Activated CD8-positive, alpha-beta memory T cell treated with anti-CD3 and anti-CD28 coated beads for 4 hours (primary cell): ENCODE measurements at places on chromosomes 2 and 18.

DNA sequence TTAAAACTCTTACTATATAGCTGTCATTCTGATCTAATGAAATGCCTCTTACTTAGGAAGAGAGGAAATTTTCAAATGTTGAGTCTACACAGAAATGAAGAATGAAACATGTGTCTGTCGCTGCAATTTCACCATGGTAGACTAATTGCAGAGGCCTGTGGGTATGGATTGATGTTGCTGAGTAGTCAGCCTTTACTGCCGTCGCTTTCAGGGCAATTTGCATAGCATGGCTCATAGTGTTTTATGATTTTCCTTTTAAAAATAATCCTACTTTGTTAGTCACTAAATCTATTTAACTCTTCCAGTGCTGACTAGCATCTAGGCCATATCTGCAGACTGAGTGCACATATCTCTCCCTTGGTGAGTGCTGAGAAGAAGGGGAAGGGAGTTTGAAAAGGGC is 819.2 kb downstream of the SATB2 start:
- no peak for DNase-seq

- no peak for DNase-seq
These were observed 31.5 kb upstream of the COLEC12 start for GRCh38 chr18:532018-532417.

DNA sequence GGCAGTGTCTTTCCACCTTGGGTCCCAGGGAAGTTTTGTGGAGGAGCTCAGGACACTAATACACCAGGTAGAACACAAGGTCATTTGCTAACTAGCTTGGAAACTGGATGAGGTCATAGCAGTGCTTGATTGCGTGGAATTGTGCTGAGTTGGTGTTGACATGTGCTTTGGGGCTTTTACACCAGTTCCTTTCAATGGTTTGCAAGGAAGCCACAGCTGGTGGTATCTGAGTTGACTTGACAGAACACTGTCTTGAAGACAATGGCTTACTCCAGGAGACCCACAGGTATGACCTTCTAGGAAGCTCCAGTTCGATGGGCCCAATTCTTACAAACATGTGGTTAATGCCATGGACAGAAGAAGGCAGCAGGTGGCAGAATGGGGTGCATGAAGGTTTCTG is 5.9 kb downstream of the CTLA4 start:
- no peak for DNase-seq

- no peak for DNase-seq
These were observed 37.1 kb downstream of the SLC25A52 start for GRCh38 chr18:31723639-31723989.

GRCh38 chr2:122100346-122100745 is 344.9 kb downstream of the TSN start:
- no peak for DNase-seq

DNA sequence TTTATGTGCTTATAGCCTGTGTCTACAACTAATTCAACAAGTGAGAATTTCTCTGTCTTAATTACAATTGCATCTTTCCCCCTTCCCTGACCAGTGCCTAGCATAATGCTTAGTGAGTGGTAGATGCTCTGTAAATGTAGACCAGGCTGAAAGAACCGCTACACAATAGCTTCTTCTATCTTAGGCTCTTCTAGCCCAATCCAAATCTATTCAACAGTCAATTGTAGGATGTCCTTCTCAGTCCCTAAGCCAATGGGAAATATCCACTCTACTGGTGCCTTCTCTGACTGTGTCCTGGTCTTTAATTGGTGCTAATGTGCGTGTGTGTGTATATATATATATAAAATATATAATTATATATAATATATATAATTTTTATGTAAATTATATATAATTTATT is 34.1 kb upstream of the GCC2 start:
- DNase-seq, result no peak

DNA sequence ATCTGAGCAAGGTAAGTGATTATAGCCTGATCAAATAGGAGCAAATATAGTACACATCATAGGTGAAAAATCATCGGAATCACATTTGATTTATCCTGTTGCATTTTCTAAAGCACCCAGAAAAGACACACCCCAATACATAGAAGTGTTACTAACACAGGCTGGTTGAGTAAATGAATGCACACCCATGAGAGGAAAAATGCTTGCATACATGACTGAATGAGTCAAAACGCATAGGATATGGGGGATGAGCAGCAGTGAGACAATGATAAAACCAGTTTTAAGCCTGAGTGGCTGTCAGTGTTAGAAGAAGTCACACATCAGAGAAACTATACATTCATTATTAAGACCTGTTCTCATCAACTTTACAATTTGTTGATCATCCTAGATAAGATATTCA is 449.6 kb upstream of the CDH20 start:
- DNase-seq, result no peak

DNA sequence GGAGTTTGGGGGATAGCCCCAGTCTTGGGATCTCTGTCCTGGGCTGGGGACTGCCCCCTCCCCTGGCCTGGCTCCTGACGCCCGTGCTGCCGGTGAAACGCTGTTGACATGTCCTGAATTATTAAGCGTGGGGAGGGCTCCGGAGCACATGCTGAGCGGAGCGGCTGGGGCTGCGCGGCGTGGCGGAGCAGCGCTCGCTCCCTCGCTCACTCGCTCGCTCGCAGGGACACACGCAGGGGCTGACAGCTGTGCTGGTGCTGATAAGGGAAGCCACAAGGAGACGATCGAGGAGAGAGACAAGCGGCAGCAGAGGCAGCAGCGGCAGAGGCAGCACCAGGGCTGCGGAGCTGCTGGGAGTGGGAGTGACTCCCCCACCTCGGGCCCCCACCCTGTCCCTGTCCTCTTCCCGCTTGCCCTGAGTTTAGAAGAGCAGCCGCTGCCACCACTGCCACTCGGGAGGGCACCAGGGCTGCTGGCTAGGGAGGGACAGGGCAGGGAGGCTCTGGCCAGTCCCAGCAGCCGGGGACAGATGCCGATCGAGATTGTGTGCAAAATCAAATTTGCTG is at the start of gene ASIC4:
ASIC4 (plus strand) TSS at position 287 of the 566 bp plus-strand sequence; CDS start at position 530, 243 bp downstream.
- DNase-seq, result no peak

DNA sequence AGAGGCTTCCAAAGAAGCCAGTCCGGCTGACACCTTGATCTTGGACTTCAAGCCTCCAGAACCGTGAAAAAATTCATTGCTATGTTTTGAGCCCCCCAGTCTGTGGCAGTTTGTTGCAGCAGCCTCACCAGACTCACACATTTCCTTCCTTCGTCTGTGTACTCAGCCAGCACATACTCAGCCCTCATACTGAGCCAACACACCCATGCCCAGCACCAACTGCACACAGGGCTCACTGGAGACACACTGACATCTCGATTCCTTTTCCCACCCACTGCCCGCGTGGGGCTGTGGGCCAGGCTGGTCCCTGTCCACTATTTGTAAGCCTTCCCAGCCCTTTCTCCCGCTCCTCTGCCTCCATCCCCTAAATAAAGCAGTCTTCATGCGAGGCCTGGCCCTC is 24.1 kb upstream of the NMUR1 start:
- DNase-seq, result no peak

- no peak for DNase-seq
These were observed 115.2 kb downstream of the FAM210A start for GRCh38 chr18:13611142-13611600.

GRCh38 chr2:108971661-108972566 is 17.1 kb downstream of the EDAR start:
- no peak for DNase-seq

DNA sequence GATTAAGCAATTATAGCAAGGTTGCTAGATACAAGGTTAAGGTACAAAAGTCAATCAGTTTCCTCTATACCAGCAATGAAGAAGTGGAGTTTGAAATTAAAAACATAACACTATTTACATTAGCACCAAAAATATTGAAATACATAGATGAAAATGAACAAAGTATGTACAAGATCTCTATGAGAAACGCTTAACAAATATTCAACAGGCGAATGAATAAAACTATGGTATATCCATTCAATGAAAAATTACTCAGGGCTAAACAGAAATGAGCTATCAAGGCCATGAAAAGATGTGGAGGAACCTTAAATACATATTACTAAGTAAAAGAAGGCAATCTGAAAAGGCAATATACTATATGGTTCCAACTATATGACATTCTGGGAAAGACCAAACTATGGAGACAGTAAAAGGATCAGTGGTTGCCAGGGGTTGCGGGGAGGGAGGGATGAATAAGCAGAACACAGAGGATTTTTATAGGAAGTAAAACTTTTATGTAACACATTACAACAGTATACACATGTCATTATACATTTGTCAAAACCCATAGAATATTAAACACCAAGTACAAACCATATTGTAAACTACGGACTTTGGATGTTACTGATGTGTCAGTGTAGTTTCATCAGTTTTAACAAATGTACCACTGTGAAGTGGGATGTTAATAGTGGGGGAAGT is 62.1 kb downstream of the RMDN2 start:
- no peak for DNase-seq

- DNase-seq, result no peak
These were observed 136.8 kb downstream of the TMEM163 start for GRCh38 chr2:134581877-134582546.

- no peak for DNase-seq
These were observed 20.0 kb downstream of the KDM3A start for GRCh38 chr2:86461042-86461743.

- no peak for DNase-seq
These were observed 24.7 kb downstream of the STEAP3 start for GRCh38 chr2:119248311-119248710.

GRCh38 chr2:55223958-55224760 is 7.9 kb downstream of the CLHC1 start:
- DNase-seq, result no peak

DNA sequence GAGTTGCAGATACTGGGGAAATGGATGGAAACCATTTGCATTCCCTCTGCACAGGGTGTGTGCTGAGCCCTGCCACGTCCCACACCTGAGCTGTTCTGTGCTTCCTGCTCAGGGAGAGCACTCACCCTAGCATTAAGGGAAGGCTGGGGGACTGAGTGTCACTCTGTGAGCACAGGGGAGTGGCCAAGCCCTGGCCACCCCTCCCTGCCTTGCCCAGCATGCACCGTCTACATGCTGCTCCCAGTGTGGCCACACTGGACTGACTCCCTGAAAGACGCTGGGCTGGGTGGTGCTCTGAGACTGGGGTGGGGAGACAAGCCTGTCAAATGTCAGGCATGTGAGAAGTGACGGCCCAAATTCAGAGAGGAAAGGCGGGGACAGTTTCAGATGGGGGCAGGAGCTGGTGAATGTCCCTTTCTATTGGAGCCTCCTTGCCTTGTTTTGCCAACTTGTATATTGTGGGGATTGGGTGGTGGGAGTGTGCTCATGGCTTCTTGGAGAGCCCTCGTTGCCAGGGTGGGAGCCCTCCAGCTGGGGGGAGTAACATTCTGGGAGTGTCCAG is 298.4 kb upstream of the HS6ST1 start:
- no peak for DNase-seq

DNA sequence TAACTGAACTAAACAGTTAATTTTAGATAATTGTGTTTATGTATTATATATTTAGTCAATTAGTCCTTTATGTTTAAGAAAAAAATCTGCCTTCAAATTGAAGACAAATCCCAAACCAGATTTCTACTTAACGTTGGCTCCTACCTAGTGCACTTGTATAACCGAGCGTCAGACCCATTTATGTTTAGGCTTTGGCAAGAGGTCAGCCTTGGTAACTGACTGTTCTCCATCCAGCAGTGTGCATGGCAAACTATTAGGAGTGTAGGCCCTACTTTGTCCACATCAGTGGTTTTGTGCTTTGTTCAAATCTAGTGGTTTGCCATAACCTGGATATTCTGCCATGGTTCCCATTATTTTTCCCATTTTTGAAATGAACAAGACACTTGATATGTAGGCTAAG is 114.8 kb downstream of the MIB1 start:
- no peak for DNase-seq

DNA sequence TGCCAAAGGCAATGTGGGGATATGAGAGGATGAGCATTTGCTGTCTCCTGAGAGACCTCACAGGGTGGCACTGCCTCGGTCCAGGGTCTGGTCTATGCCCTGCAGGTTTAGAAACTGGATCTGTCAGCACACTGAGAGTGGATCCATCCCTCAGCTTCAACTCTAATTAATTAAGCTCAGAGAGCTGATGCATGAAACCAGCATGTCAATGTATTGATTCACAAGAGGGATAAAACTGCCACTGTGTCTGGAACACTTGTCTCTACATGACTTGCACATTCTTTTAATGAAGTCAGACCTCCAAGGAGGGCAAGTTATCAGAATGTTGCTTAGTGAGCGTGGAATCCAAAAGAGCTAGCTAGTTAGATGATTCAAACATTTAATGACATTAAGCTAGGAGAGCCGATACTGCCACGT is 22.5 kb upstream of the POLE4 start:
- no peak for DNase-seq

DNA sequence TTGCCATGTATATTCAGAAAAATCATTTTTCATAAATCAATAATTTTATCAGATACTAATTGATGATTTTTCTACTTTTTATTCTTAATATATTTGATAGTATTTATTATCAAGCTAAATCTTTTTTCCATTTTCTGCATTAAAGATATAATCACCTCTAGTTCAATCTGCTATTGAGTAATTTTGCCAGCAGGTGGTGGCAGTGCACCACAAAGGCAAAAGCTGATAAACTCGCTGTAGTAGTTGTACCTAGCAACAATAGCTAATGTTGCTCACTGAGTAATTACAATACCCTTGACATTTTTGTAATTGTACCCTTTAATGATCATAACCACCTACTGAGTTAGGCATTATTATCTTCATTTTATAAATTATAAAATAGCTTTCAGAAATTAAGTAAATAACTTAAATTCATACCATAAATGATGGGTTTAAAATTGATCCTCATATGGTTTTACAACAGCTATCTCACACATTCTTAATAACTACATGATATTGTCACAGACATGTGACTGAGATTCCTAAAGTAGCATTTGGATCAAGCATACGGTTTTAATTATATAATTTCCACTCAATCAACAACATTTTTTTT is 52.0 kb upstream of the CALCRL start:
- no peak for DNase-seq

- no peak for DNase-seq
These were observed 176.0 kb downstream of the ACKR3 start for GRCh38 chr2:236745420-236746210.

DNA sequence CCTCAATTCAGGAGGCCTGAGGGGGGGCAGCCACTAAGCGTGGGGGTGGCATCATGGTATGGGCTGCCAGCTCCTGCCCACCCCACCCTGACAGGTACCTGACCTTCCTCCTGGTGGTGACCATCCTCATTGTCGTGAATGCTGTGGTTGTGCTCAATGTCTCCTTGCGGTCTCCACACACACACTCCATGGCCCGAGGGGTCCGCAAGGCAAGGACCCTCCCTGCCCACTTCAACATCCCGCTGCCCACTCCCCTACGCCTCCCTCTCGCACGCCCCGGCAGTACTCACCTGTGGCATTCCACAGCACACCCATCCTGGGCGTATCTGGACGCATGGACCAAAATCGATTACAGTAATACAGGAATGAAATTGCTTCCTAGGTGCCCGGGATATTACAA is 4.0 kb downstream of the CHRNG start:
- no peak for DNase-seq

- no peak for DNase-seq
These were observed 223.1 kb upstream of the PARD3B start for GRCh38 chr2:204321910-204322751.

GRCh38 chr2:98533547-98533946 is 74.8 kb downstream of the COA5 start:
- no peak for DNase-seq
